ENCODE measurements at places on chromosomes 2 and 18.

- no peak for DNase-seq
Observed at GRCh38 chr18:2641638-2642037, 13.9 kb upstream of the SMCHD1 start.

GRCh38 chr2:182973441-182974352 is 64.6 kb downstream of the NCKAP1 start:
- no peak for DNase-seq

DNA sequence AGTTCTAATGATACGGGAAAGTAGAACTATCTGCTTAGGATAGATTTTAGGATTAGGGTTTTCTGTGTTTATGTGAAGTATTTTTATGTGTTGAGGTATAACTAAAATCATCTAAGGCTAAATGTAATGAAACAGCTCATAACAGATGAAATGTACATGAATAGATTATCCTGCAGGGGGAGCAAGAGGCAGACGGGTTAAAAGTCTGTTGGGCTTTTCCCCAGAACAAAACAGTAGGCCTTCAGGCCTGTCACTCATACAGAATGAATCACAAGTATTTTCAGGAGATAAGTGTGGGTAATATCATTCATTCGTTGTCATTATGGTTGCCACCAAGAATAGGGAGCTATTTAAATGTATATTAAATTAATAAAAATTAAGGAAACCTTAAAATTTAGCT is 107.9 kb upstream of the IL1R2 start:
- DNase-seq, result peak; percentile 61

- DNase-seq, result no peak
Observed at GRCh38 chr18:79259218-79259617, 136.5 kb upstream of the NFATC1 start.

- no peak for DNase-seq
Observed at GRCh38 chr2:235293061-235293460, 200.8 kb upstream of the AGAP1 start.

DNA sequence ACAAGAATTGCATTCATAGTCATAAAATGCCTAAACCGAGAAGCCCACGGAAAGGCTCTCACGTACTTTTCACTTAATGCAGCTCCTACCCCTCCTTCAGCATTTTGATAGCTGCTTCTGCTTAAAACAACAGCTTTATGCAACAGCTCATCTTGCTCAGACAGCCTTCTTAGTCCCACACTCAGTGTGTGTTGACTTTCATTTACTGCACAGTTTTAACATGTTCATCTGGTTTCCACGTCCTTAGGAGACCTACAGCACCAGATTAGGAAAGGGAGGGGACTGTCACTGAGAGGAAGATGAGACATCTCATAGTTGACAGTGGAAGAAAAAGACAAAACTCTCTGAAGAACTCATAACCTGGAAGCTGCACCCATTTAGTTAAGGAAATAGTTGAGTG is 435.4 kb downstream of the SETBP1 start:
- DNase-seq, result no peak

DNA sequence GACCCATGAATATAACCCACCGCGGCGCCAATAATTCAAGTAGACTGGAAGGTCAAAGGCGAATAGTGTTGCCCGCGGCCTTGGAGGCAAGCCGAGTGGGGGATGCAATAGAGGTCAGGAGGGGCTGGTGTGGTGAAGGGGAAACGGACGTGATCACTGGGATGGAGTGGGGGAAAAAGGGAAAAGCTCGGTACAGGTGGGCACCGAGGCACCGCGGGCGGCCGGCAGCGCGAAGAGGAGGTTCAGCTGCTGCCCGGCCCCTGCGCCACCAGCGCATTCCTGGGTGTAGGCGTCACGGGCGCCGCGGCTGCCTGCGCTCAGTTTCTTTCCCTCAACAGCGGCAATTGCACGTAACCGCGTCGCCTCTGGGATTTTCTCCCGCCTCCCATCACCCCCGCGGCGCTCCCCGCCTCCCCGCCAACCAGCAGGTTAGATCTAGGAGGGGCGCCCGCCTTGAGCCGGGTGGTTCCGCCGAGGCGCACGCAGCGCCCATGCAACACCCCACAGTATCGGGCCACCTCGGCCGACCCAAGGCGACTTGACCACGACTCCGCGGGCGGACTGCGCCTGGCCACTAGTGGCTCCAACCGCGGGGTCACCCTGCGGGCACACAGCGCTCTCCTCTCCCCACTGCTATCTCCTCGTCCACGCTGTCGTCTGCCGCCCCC is 1.5 kb downstream of the RND3 start:
- peak; percentile 86 for DNase-seq

DNA sequence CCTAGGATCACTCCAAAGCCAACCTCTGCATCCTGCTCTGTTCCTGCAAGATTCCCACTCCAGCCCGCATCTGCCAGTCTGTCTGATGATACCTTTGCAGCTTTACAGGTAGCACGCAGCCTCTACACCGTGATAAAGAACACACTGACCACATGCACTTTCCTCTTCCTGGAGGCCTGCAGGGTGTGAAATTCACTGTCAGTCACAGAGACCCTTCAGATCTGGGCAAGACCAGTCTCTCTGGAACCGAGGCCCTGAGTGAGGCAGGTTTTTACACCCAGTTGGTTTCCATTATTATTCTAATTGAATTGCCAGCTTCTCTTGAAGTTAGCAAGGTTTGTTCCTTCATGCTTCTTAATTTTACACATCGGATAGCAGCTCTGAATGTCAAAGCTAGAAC is 30.5 kb upstream of the TWIST2 start:
- no peak for DNase-seq

DNA sequence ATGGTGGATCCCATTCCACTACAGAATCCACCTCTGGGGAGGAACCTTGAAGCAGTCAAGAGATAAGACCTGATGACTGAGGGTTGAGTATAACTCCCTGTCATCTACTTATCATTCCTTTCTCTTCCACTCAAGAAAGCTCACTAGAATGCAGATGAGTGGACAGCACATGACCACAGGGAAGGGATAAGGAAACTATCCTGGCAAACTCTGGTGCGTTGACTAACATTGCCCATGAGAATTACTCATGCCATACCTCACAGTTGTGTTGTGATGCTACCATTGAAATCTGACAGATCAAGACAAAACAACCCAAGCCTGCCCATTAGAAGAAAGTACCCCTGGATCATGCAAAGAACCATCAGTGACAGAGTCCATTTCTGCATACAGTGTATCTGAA is 26.5 kb downstream of the SLC16A14 start:
- DNase-seq, result no peak

GRCh38 chr2:38907743-38908562 is 18.3 kb downstream of the ARHGEF33 start:
- no peak for DNase-seq

- no peak for DNase-seq
Observed at GRCh38 chr2:222733470-222733845, 62.0 kb downstream of the MOGAT1 start.

GRCh38 chr2:84931384-84931821 is 25.9 kb downstream of the TMSB10 start:
- no peak for DNase-seq

- no peak for DNase-seq
Observed at GRCh38 chr2:4873364-4873763, 818.8 kb upstream of the SOX11 start.

GRCh38 chr2:58951722-58952121 is 710.6 kb upstream of the FANCL start:
- DNase-seq, result no peak

DNA sequence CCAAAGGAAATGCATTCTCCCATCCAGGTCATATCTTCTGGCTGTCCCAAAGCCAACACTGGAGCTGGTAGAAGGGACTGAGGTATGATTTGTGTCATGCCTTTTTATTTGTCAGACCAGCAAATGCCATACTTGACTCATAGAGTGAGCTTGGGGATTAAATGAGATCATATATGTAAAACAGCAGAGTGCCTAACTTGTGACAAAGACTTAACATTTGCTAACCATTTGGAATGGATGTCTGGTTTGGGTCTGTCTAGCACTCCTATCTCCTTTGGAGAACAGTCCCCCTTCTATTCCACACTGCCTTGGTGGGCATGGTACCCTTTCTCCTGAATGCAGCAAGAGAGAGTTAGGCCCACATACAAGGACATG is 128.5 kb upstream of the LGALSL start:
- no peak for DNase-seq

DNA sequence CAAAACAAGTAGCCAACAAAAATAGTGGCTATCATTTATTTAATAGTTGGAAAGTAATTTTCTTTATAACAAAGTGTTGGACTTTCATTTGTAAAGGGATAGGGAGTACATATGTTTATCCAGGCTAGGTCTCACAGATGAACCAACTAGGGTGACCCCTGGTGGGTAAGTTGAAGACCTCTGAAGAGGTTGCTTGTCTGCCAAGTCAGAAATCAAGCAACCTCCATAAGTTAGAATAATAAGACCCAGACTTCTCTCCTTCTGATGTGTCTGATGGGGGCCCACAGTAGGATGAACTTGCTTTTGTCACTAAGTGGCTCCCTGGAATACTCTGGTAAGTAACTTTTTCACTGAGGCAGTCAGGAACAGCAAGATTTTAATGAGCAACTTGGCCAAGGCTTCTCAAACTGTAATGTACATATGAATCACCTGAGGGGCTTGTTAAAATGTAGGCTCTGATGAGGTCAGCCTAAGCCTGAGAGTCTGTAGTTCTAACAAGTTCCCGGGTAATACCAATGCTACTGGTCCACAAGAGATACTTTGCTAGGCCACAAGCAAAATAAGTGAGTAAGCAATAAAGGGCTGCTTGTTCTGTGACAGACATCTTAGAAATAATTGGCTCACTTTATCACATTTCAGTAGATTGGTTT is 319.6 kb downstream of the PIK3C3 start:
- DNase-seq, result peak; percentile 47

- DNase-seq, result no peak
Observed at GRCh38 chr18:47725656-47726055, 204.8 kb downstream of the SMAD2 start.

- DNase-seq, result no peak
Observed at GRCh38 chr2:9114458-9114857, 92.2 kb upstream of the ASAP2 start.

GRCh38 chr18:65869527-65869926 is 118.7 kb downstream of the CDH7 start:
- no peak for DNase-seq

DNA sequence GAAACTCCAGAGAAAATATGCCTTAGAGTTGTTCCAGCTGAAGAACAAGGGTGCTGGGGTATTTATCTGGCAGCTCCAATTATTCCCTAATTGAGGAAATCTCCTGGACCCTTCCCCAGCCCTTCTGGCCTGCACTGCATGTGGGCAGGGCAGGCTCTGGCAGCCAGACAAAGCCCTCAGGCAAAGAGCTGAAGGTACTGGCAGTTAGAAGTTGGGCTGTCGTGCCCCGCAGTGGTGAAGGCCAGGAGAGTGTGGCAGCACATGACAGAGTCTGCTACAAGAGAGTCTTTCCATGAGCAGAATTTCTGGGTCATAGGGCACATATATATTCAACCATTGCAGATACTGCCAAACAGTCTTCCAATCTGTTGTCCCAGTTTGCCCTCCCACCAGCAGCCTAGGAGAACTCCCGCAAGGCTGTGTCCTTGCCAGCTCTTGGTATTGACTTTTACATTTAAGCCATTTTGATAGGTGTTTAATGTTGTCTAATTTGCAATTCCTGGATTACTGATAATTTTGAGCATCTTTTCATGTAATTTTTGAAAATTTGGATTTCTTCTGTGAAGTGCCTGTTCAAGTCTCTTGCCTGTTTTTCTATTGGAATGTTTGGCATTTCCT is 26.6 kb downstream of the ONECUT2 start:
- no peak for DNase-seq
